ENCODE measurements at places on chromosomes 2 and 18.
A peak's percentile ranks its signal among the peaks of the same experiment; 100 is the strongest.

DNA sequence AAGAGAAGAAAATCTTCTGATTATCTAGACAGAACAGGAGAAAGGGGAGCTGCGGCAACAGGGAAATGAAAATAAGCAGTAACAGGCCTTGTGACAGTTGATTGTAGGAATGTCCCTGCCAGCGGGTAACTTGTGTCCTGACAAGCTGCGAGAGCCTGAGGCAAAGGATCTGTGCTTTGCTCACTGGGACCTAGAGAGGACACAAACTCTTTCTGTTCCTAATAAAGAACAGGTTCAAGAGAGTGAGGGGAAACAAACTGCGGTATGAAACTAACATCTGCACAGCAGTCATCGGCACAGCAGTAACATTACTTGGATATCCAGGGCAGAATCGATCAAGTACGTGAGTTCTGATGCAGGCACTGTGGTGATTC lies 103.7 kb upstream of the THOC1 start:
- no peak for DNase-seq
- no peaks in the 10 kb centered on the region for H3K4me1 ChIP-seq
- no peak overlapping the region for H3K27ac ChIP-seq
- H3K4me3 ChIP-seq = no peak overlapping the region
- H3K27me3 ChIP-seq = no peaks in the 10 kb centered on the region

GRCh38 chr18:62388855-62389760 lies 64.0 kb downstream of the TNFRSF11A start:
- H3K4me3 ChIP-seq = no peak overlapping the region
- H3K36me3 ChIP-seq = no peaks in the 10 kb centered on the region
- no peak for DNase-seq
- no peaks in the 10 kb centered on the region for H3K4me1 ChIP-seq
- H3K27ac ChIP-seq = no peak overlapping the region

GRCh38 chr2:53576166-53576565 lies 191.4 kb upstream of the CHAC2 start:
- H3K27me3 ChIP-seq = peaks cover 5% of the 10 kb centered on the region
- DNase-seq = no peak
- H3K27ac ChIP-seq = no peak overlapping the region
- no peak overlapping the region for H3K4me3 ChIP-seq

GRCh38 chr2:174603280-174603679 lies 5.7 kb upstream of the WIPF1 start:
- DNase-seq = peak; percentile 85
- no peaks in the 10 kb centered on the region for H3K27me3 ChIP-seq
- peak overlapping the region; percentile 76 for H3K27ac ChIP-seq
- peaks cover 81% of the 10 kb centered on the region for H3K4me1 ChIP-seq
- peaks cover 13% of the 10 kb centered on the region for H3K36me3 ChIP-seq

DNA sequence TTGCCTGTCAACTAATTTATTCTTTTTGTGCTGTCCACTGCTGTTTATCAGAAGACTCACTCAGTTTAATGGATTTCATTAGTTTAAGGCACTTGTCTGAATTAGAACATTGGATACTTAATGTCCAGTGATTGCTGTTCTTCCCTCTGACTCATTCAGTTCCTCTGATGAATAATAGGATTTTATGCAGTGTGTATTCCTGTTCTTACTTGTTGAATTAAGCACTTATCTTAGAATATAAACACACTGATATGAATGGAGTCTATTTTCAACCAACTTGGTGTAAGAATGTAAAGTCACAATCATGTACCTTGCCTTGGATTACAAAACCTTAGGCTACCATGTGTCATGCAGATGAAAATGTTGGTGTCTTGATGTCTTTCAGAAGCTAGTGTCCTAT lies 87.0 kb upstream of the PROKR1 start:
- H3K27me3 ChIP-seq = no peaks in the 10 kb centered on the region
- H3K4me3 ChIP-seq = no peak overlapping the region
- H3K4me1 ChIP-seq = peaks cover 11% of the 10 kb centered on the region
- no peak for DNase-seq
- no peak overlapping the region for H3K27ac ChIP-seq

DNA sequence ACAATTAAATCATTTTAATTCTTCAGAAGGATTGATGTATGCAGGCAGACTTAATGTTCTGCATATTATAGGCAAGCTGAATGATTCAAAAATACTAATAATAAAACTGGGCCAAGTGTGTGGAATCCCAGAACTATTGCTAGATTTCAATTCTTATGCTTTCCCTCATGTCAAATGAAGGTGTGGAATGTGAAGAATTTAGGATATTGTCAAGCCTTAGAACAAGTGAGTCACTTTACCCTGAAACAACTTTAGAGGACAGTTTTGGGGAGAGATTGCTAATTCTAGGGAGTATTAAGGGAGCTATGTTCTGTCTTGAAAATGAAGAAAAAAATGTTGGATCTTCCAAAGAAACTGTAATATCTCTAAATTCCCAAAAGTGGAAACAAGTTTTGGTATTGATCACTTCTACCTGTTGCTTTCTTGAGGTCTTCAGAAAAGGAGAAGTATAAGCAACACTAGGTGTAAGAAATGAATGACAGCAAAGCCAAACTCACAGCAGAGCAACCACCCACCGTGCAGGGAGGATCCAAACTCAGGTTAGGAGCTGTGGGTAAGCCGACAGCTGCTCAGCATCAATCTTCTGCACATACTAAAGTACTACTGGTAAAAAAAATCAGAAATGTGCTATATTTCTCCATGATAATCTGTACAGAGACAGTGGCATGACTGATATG lies 818.1 kb downstream of the SLC4A3 start:
- DNase-seq = no peak

DNA sequence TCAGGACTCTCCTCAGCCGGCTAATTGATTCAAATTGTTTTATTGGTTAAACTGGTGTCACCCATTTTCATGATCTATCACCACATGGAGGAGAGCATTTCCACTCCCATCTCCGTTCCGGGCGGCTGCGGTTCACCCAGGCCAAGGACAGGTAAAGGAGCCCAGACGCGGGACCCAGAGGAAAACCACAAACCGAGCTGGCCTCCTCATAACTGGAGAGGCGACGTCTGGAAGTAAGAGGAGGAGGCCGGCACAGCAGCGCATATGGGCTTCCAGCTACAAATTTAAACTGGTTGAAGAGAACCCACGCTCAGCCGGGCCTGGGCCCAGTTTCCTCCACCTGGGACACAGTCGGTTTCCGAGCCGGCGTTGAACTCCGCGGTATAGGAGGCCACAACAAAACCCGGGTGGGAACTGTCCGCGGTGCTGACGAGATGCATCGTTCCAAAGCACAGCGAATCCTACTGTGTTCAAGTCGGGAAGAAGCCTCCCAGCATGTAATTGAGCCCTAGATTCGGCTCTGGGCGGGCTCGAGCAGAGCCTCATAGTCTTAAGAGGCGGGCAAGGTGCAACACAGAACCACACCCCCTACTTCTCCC lies 3.0 kb upstream of the SKOR2 start:
- peak; percentile 71 for DNase-seq
- H3K36me3 ChIP-seq = no peaks in the 10 kb centered on the region
- peaks cover 83% of the 10 kb centered on the region for H3K27me3 ChIP-seq
- peaks cover 13% of the 10 kb centered on the region for H3K4me1 ChIP-seq
- no peak overlapping the region for H3K4me3 ChIP-seq
- no peak overlapping the region for H3K27ac ChIP-seq

GRCh38 chr2:146873646-146874259 lies 971.1 kb upstream of the ACVR2A start:
- no peaks in the 10 kb centered on the region for H3K36me3 ChIP-seq
- no peak overlapping the region for H3K4me3 ChIP-seq
- H3K27ac ChIP-seq = no peak overlapping the region

GRCh38 chr2:14348247-14348646 lies 284.3 kb upstream of the LRATD1 start:
- no peak for DNase-seq
- no peaks in the 10 kb centered on the region for H3K4me1 ChIP-seq
- no peaks in the 10 kb centered on the region for H3K36me3 ChIP-seq
- no peak overlapping the region for H3K4me3 ChIP-seq

- H3K27ac ChIP-seq = no peak overlapping the region
- no peak for DNase-seq
- no peak overlapping the region for H3K4me3 ChIP-seq
These were observed 4.6 kb upstream of the DLX1 start for GRCh38 chr2:172080641-172081220.

DNA sequence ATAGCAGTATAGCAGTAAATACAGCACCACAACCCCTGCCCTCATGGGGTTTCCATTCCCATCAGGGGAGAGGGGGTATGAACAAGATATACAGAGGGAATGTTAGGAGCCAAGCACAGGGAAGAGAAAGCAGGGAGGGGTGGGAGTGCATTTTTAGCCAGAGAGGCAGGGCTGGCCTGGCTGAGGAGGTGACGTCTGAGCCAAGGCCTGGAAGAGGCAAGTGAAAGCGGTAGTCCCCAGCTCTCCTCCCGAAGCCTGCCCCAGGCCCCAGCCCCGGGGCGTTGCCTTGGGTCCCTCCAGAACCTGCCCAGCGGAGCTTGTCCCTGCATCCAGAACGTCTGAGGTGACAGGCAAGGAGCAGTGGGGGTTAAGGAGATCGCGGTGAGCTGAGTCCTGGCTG lies 45.1 kb upstream of the FOSL2 start:
- no peak overlapping the region for H3K27ac ChIP-seq
- no peak for DNase-seq
- H3K4me3 ChIP-seq = no peak overlapping the region
- H3K36me3 ChIP-seq = no peaks in the 10 kb centered on the region
- H3K4me1 ChIP-seq = peaks cover 31% of the 10 kb centered on the region

DNA sequence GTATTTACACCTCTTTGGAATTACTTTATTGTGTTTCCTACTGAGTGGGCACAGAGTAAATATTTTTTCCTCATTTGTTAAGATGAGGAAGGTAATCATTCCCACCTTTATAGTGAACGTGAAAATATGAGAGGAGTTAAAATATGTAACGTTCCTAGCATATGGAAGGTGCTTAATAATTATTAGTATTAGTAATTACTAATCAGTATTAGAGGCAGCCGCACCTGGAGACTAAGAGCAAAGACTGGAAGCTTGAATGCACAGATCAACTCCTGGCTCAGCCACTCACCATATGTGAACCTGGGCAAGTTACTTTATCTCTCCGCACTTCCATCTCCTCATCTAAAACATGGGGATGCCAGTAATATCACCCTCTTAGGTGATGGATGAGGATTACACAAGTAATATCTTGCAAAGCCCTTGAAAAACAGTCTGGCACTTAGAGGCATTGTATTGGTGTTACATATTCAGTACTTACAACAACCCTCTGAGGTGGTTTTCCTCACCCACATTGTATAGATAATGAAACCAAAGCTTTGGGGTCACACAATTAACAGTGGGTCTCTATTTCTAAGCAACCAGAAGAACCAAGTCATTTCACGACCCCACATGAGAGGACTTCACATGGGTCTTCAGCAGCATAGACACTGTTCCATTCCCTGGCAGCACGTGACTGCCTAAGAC lies 100.3 kb upstream of the KCTD1 start:
- H3K36me3 ChIP-seq = no peaks in the 10 kb centered on the region
- H3K27ac ChIP-seq = no peak overlapping the region
- no peak overlapping the region for H3K4me3 ChIP-seq
- DNase-seq = no peak

GRCh38 chr2:118312969-118313756 lies 224.9 kb downstream of the INSIG2 start:
- no peaks in the 10 kb centered on the region for H3K27me3 ChIP-seq
- no peak for DNase-seq
- H3K4me3 ChIP-seq = no peak overlapping the region
- peaks cover 2% of the 10 kb centered on the region for H3K4me1 ChIP-seq

- DNase-seq = no peak
- H3K27ac ChIP-seq = no peak overlapping the region
- H3K4me3 ChIP-seq = no peak overlapping the region
- no peaks in the 10 kb centered on the region for H3K4me1 ChIP-seq
- no peaks in the 10 kb centered on the region for H3K27me3 ChIP-seq
These were observed 105.4 kb downstream of the DSEL start for GRCh38 chr18:67411116-67411515.

- H3K36me3 ChIP-seq = no peaks in the 10 kb centered on the region
- H3K4me1 ChIP-seq = no peaks in the 10 kb centered on the region
- no peak overlapping the region for H3K4me3 ChIP-seq
These were observed 49.6 kb downstream of the CRIM1 start for GRCh38 chr2:36405183-36405582.

DNA sequence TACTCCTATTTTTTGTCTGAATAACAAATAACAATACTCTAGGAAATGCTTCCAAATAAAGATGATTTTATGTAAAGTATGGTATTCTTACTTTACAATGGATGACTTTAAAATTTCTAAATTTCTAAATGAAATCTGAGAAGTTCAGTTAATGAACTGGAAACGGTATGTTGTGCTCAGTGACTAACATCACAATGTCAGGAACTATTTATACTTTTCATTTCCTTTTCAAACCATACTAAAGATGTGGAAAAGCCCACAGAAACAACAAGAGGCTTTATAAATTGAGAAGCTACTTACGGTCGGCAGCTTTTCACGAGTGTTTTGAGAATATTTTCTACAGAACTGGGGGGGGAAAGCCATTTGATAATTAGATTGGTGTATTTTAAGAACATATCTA lies 31.1 kb downstream of the PSME4 start:
- H3K4me3 ChIP-seq = no peak overlapping the region
- H3K27me3 ChIP-seq = no peaks in the 10 kb centered on the region
- peaks cover 4% of the 10 kb centered on the region for H3K4me1 ChIP-seq

Data from activated naive CD4-positive, alpha-beta T cell treated with anti-CD3 and anti-CD28 coated beads for 36 hours (primary cell).